ENCODE measurements at places on chromosomes 2 and 18. TPM values are rescaled to one million over a fixed set of nuclear protein-coding genes. Genes with fewer than 3 reads are reported as not detected.
A peak's percentile ranks its signal among the peaks of the same experiment; 100 is the strongest.

Gene GAD1
- not detected for polyA plus RNA-seq

Gene CTAGE1
- not detected for polyA plus RNA-seq

Gene TXNDC2
- polyA plus RNA-seq = not detected

Gene GALR1
- polyA plus RNA-seq = not detected

Gene QPCT
- polyA plus RNA-seq = 1.3 TPM

Gene ZBTB7C
- 0.23 TPM for polyA plus RNA-seq

Gene IL1B
- not detected for polyA plus RNA-seq

Gene DNAJC5G
- polyA plus RNA-seq = not detected

Gene MBOAT2
- polyA plus RNA-seq = 1.9 TPM

Gene ARHGEF4
- 1.7 TPM for polyA plus RNA-seq

DNA sequence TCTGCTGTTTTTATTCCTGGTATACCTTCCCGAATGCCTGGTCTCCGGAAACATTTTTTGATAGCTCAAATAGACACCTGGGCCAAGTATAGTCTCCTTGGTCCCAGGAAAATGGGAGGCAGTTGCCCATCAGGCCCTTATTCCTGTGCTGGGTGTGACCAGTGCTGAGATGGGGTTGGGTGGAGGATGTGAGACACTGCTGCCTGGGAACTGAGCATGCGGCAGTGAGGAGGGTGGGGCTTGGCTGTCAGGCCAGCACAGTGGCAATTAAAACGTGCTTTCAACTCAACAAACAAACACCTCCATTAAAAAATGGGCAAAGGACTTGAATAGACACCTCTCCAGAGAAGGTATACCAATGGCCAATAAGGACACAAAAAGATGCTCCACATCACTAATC is 12.5 kb downstream of the KLHL29 start:
- DNase-seq = no peak

DNA sequence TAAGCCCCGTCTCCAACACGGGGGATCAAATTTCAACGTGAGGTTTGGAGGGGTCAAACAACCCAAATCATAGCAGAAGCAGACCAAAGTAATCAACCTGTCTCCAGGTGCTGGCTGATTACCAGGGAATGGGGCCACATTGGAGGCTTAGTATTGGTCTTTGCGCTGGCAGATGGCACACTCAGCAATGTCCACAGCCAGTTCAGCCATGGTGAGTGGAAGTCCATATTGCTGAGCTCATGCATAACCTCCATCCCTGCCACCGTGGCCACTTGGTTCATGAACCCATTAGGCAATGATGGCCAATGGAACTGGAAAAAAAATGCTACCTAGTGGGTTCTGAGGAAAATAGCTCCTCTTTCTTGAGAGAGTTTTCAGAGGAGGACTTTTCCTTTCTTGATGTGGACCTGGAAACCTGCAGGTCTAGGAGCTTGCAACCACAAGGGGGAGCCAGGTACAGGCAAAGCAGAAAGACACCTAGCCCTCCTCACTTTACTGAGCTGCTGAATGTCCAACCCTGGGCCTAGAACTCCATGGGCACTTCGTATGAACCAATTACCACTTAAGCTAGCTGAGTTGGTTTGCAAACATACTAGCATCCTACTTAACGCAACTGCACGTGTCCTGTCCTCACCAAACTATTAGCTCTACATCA is 128.0 kb upstream of the GYPC start:
- peak; percentile 59 for DNase-seq

DNA sequence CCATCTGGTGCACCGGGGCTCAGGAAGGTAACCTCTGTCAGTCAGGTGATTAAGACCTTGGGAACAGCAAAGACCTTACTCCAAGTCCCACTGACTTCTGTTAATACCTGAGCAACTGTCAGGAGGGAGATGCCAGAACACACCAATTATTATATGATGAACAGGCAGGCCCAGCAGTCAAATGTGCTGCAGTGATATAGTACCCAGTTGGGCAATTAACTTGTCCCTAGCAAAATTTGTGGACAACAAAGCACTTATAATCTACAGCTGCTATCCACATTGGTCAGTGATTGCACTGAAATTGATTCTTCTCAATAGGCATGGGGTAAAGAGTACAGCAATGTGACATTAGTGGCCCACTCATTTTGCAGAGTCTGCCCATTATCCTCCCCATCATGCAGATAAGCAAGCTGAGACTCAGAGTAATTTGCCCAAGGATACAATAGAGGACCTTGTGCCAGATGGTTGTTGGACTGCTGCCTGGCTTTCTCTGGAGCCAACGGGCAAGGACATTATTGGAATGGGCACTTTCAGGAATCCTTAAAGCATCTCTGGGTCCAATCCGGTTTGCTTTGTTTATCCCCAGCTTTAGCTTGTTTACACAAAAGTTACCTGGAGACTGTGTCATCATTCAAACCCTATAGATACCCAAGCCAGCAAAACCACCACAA is 147.6 kb downstream of the CCBE1 start:
- no peak for DNase-seq

- DNase-seq = no peak
These were observed 74.7 kb downstream of the NAB1 start for GRCh38 chr2:190723397-190724090.

DNA sequence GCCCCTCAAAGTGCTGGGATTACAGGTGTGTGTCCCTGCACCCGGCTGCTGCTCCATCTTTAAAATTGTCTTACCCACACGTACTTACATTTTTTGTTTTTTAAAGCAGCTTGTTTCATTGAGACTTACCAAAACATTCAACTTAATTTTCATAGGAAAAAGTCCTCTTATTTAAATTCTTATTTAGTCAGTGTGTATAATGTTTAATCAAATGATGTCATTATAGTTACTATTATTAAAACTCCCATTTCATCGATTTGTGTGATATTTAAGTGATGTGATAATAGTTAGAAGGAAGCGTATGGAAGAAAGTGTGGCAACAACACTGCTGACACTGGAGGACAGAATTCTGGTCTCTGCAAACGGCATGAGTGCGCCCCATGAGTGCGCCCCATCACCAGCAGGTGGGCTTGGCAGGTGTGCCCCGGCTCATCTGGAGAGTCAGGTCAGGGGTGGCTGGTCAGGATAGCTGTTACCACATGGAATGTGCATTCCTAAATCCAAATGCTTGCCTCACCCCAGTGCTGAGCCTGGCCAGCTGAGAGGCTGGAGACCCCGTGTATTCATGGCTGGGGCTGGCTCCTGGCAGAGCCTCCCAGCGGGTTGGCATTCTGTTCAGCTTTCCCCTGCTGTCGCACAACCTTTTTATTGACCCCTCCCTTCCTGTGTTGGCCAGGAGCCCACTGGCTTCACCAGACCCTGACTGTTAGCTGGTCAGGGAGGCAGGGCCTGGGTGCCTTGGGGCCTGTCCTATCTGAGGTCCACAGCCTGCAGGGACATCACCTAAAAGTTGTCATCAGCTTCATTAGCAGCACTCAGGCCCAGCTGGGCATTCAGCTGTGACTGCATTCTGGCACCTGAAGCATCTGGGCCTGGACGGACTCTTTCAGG is 79.7 kb downstream of the AGAP1 start:
- no peak for DNase-seq

- DNase-seq = no peak
These were observed 49.7 kb downstream of the CDH2 start for GRCh38 chr18:28127228-28127627.

- no peak for DNase-seq
These were observed 764.5 kb downstream of the TRIB2 start for GRCh38 chr2:13481201-13481600.

DNA sequence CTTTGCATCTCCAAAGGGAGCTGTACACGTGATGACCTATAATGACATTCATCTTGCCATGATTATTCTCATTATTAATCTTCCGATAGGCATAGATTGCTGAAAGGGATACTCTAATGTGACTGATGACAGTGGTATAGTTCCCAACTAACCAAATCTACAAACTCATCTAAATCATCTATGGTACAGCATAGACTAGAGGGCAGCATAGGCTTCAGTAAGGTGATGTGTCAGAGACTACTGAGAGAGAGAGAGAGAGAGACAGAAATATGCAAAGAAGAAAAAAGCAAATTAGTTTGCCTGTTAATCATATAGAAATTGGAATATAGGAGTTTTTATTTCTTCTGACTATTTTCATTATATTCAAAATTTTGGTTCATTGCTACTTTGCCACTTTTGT is 89.3 kb downstream of the CSRNP3 start:
- no peak for DNase-seq

- no peak for DNase-seq
These were observed 117.7 kb downstream of the ZEB2 start for GRCh38 chr2:144402251-144402650.

- no peak for DNase-seq
These were observed 184.6 kb downstream of the ETAA1 start for GRCh38 chr2:67581751-67582150.

GRCh38 chr2:72361521-72361920 is 213.9 kb upstream of the CYP26B1 start:
- no peak for DNase-seq

GRCh38 chr2:152573168-152573567 is 144.1 kb downstream of the PRPF40A start:
- DNase-seq = no peak

- no peak for DNase-seq
These were observed 46.4 kb downstream of the SLC8A1 start for GRCh38 chr2:40405465-40405864.

Measured in CD4-positive, alpha-beta memory T cell (primary cell).